ENCODE measurements at places on chromosomes 12 and 14.
A peak's percentile ranks its signal among the peaks of the same experiment; 100 is the strongest.

DNA sequence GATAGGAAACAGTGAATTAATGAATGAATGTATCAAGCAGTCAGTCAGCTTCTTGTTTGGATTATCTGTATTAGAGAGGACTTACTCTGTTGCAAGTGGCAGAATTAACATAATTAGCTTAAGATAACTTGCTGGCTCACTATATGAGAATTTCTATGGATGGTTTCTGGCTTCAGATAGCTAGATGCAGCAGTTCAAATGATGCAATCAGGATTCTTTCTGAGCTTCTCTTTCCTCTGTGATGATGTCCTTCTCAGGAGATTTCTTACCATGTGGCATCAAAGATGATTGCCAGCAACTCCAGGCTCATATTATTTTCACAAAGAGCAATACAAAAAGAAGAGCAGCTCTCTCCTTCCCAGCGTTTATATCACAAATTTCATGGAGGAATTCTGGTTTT, 30.7 kb downstream of the FRMD6 start:
- peak; percentile 42 for DNase-seq

- DNase-seq = no peak
Measured at GRCh38 chr12:52347016-52347415, 20.3 kb downstream of the KRT85 start.

GRCh38 chr12:58513852-58514251, 406.5 kb downstream of the LRIG3 start:
- no peak for DNase-seq

DNA sequence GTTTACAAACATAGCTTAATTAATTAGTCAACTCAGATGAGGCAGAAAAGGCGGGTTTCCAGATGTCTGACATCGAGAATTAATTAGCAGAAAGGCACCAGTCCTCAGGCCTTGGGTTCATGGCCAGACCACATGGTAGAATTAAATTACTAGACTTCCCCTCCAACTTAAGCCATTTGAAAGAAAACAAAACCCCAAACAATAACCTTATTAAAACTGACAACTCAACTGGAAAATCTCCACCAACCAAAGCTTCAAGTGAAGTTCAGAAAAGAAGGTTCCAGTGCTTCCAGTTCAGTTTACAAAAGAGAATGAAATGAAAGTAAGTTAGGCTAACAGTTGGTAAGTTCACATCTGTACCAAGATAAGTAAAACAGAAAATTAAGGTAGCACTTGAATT, 349.5 kb downstream of the GRIN2B start:
- DNase-seq = no peak

DNA sequence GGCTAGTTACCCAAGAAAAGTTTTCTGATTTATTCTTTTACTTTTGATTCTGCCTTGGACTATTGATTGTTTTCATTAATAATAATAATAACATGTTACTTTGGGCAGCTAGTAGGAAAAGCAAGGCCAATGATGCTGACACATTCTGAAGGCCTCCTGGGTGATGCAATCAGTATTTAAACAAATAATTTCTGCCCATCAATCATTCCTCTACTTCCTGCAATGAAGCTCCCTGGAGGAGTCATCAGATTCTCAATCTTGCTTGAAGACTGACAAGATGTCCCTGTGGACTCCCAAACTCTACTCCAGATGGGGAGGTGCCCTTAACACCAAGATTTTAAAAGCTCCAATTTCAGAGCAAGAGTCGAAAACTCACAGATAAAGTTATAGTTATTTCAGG, at the start of gene SPX:
Gene SPX (plus strand): TSS at position 244 of the 400 bp plus-strand sequence. CDS start 177 bp downstream, outside the sequence.
- DNase-seq = no peak

DNA sequence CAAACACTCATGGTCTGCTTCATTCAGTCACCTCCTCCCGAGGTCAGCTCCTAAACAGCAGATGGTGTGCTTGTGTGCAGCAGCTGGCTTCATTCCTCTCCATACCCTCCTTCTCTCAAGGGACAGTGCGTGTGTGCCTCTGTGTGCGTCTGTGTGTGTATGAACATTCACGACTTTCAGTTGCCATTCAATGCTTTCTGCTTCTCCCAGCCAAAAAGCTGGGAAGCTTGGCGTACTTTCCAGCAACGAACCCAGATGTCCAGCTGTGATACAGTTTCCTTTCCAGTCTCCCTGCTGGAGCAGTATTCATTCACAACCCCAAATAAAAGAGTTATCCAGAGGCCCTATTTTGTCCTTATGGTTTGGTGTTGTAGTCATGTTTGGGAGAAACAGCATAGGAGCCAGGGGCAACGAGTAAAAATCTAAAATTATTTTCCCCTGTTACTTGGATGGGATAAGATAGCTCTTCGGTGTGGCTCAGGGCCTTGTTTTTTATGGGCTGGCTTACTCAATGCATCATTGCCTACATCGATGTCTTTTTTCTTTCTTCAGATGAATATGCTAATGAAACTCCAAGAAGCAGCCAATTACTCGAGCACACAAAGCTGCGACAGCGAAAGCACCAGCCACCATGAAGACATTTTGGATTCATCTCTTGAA, 379.3 kb downstream of the NAV3 start:
- DNase-seq = no peak

GRCh38 chr12:57418255-57418654, 12.6 kb downstream of the R3HDM2 start:
- DNase-seq = no peak

- no peak for DNase-seq
Measured at GRCh38 chr14:64620910-64621309, 71.1 kb downstream of the PPP1R36 start.

DNA sequence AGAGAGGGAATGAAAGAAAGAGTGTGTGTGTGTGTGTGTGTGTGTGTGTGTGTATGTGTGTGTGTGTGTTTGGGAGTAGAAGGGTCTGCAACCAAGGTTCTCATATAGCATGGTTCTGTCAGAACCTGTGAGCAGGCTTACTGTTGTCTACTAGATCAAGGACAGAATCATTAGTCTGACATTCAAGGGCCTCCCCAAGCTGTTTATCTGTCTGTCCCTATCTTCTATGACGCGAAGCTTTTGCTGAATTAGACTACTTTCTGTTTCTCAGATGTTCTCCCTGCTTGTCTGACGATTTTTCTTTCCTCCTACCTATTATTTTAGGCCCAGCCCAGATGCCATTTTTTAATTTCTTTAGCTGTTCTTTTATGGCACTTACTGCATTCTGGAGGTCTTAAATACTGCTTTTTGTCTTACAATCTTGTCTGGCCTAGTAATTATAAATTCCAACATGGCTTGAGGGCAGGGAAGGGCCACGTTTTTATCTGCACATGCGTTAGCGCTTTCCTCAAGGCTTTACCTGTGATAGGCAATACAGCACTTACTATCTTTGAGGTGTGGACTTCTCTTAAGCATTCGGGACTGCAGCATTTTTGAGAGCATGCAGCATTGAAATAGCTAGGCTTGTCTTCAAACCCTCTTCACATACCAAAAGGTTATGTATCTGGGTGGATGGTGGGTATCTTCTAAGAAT, 150.2 kb downstream of the TTLL5 start:
- DNase-seq = no peak

DNA sequence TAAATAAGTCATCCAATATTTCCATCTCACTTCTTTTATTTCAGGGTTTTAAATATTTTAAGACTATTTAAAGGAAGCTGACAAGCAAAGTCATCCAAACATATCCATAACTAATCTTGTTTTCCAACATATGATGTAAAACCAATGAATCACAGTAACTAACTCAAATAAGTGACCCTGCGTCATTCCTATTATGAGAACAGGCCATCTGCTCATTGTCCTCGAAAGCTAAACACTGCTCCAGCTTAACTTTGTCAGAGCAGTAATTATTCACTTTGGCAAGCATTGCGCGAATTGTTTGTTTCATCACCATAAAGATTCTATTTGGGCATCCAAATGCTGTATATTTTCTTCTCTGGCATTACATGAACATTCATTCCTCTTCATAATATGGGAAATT, 99.1 kb downstream of the CAPZA3 start:
- no peak for DNase-seq
